T-helper 17 cell (primary cell): ENCODE measurements at places on chromosomes 6 and 20. TPM values are rescaled to one million over a fixed set of nuclear protein-coding genes. Genes with fewer than 3 reads are reported as not detected.

DNA sequence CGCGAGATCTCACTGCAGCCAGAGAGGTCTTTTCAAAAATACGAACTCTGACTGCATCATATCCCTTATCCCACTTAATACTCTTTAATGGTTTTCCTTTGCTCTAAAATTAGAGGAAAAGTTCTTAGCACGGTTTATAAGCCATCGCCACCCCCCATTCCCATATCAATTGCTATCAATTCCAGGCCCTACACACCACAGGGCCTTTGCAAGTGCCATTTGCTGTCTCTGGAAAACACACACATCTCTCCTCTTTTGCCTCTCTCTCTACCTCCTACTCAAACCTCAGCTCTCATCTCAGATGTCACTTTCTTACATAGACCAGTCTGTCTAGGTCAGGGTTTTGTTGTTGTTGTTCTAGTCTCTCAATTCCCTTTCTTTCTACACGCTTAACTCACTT lies 9.8 kb downstream of the SLC22A23 start:
- H3K27ac ChIP-seq: no peak overlapping the region
- peaks cover 4% of the 10 kb centered on the region for H3K27me3 ChIP-seq
- DNase-seq: no peak
- no peaks in the 10 kb centered on the region for H3K36me3 ChIP-seq

- no peaks in the 10 kb centered on the region for H3K36me3 ChIP-seq
- no peak overlapping the region for H3K4me3 ChIP-seq
- H3K27me3 ChIP-seq: no peaks in the 10 kb centered on the region
- no peak overlapping the region for H3K27ac ChIP-seq
- no peak for DNase-seq
Observed at GRCh38 chr20:57461726-57462125, 63.2 kb downstream of the CTCFL start.

- no peak overlapping the region for H3K27ac ChIP-seq
- DNase-seq: no peak
- no peak overlapping the region for H3K4me3 ChIP-seq
- H3K36me3 ChIP-seq: peaks cover 11% of the 10 kb centered on the region
Observed at GRCh38 chr6:135186255-135186654, 5.1 kb downstream of the MYB start.

- peaks cover 4% of the 10 kb centered on the region for H3K27me3 ChIP-seq
- H3K4me1 ChIP-seq: peaks cover 3% of the 10 kb centered on the region
- DNase-seq: no peak
- peaks cover 3% of the 10 kb centered on the region for H3K36me3 ChIP-seq
Observed at GRCh38 chr6:25553502-25553901, 98.5 kb upstream of the SCGN start.

GRCh38 chr6:116158641-116159040 lies 32.7 kb upstream of the COL10A1 start:
- H3K4me1 ChIP-seq: no peaks in the 10 kb centered on the region
- H3K27ac ChIP-seq: no peak overlapping the region
- DNase-seq: no peak
- no peak overlapping the region for H3K4me3 ChIP-seq
- H3K27me3 ChIP-seq: no peaks in the 10 kb centered on the region
- peaks cover 3% of the 10 kb centered on the region for H3K36me3 ChIP-seq

GRCh38 chr6:136624347-136624746 lies 74.1 kb upstream of the MAP7 start:
- DNase-seq: no peak
- H3K36me3 ChIP-seq: peaks cover 12% of the 10 kb centered on the region
- H3K27ac ChIP-seq: no peak overlapping the region
- H3K4me1 ChIP-seq: peaks cover 18% of the 10 kb centered on the region
- H3K27me3 ChIP-seq: no peaks in the 10 kb centered on the region

GRCh38 chr6:127522714-127523113 lies 3.6 kb upstream of the MTCL3 start:
- peaks cover 58% of the 10 kb centered on the region for H3K27me3 ChIP-seq
- H3K4me3 ChIP-seq: no peak overlapping the region
- DNase-seq: no peak

The PDYN gene
- not detected for total RNA-seq
